ENCODE measurements at places on chromosomes 4 and X. TPM values are rescaled to one million over a fixed set of nuclear protein-coding genes. Genes with fewer than 3 reads are reported as not detected.

GRCh38 chr4:158519226-158519625 is 2.5 kb upstream of the RXFP1 start:
- DNase-seq = no peak

Gene FGF13
- total RNA-seq = 7.9 TPM

DNA sequence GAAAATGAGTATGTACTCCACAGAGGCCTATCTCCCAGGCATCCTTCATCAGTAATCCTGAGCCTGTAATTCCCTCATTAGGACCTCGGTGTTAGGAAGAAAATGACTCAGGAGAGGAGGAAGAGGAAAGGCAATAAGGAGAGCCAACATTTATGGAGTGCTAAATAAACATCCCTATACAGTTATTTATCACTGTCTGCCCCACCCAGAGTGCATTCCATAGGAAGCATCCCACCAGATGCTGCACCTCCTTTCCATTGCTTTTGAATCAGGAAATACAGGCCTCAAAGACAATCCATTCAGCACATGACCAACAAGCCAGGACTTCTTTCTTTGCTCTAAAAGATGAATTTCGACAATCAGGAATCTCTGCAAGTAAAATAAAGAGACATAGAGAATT is 47.6 kb downstream of the USP38 start:
- DNase-seq = no peak

- no peak for DNase-seq
These were observed 25.3 kb downstream of the PITX2 start for GRCh38 chr4:110597582-110597981.

Measured in breast epithelium (tissue), 4 donors.